ENCODE measurements at places on chromosomes 12 and 14.
A peak's percentile ranks its signal among the peaks of the same experiment; 100 is the strongest.

GRCh38 chr12:2752676-2753371, 41.9 kb upstream of the FKBP4 start:
- DNase-seq: peak; percentile 82

DNA sequence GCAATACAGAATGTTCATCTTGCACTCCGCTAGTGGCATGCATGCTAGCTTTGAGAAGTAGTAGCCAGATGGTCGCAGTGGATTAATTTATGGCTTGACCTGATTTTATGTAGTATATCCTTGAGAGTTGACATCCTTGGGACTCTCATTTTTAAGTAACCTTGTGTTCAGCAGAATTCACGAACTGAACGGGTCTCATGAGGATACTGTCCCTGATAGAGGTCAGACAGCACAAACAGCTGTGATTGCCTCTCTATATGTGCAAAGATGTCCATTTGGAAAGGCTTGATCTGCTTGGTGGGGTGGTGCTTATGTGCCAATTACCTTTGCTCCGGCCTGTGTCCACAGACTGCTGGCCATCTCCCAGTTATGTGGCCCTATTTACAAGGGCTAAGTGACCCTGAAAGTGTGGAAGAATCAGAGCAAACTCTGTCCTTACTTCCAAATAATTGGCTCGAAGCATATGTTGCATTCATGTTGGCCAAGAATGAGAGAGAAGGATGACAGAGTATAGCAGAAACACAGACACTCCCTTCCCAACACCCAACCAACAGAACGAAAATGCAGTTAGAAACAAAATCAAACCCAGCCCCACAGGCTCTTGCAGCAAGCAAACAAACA, 167.1 kb downstream of the CRADD start:
- no peak for DNase-seq

DNA sequence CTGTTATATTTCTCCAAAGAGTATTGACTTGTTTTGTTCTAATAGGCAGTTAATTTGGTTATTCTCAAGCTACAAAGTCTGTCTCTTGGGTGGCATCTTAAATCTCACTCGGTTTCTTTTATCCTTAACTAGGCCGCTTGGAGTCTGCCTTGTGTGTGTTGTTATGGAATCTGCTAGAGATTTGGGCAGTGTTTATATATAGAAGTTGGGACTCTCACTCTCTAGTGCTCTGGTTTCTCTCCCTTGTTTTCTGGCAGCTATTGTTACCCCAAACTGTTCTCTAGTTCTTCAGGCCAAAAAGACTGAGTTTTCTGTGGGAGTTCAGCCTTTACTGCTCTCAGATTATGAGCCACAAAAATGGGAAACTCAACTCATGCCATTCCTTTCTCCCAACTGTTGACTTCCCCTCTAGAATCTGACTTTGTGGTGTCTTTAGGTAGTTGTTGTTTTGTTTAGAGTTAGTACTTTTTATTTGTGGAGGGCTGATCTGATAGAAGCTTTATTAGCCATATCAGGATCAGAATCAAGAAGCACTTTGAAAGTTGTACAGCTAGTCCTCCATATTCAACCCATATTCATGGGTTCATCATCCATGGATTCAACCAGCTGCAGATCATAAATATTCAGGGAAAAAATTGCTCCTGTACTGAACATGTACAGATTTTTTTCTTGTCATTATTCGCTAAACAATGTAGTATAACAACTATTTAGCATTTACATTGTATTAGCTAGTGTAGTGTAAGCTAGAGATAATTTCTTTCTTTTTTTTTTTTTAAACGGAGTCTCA, 11.2 kb downstream of the PSMA6 start:
- DNase-seq: no peak

GRCh38 chr12:117063162-117063911, 35.9 kb downstream of the TESC start:
- peak; percentile 53 for DNase-seq

DNA sequence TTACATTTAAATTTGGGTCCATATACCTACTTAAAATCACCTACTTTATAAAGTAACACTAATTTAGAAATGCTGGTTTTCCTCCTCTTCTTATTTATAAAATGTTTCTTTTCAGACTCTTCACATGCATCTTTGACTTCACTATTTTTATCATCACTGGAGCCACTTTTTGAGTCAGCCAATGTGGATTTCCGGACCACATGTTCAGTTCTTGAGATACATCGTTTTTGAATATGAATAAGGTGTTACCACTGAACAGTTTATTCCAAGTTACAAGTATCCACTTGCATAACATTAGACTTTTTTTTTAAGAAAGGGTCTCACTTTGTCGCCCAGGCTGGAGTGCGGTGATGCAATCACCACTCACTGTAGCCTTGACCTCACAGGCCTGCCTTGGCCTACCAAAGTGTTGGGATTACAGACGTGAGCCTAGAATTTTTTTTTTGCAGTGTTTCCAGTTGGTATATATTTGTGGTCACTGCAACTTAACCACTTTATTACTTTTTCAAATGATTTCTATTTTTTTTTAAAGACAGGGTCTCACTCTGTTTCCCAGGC, 5.7 kb downstream of the FNTB start:
- no peak for DNase-seq

DNA sequence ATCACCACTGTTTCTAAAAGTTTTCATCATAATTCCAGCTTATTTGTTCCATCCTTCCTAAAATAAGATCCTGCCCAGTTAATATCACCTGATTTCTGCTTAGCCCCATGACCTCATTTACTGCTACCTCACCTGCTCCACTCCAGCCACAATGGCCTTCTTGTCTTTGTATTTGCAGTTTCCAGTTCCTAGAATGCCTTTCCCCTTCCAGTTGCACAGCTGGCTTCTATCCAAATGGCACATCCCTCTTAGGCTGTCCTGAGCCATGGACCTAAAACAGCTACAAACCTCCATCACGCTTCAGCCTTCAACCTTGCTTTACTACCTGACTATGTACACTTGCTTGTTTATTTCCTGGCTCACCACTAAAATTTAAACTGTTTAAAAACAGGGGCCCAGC, 6.5 kb upstream of the LGMN start:
- no peak for DNase-seq

DNA sequence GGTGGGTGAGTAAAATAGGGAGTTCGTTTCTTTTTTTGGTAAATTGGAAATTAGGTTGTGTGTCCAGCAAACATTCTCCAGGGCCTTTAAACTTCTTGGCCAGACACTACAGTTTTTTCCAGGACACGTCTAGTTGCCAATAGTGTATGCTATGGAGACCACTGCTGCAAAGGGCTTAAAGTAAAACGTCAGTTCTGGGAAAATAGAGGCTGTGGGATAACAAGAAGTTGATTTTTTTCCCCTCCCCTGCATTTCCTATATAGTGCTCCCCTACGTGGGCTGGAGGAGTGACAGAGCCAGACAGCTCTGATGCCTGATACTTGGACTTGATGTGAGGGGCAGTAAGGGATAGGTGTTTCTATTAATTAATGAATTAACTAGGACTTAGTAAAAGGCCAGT, 2.4 kb downstream of the ACVR1B start:
- no peak for DNase-seq

- no peak for DNase-seq
Measured at GRCh38 chr12:60981473-60981872, 1278.7 kb upstream of the USP15 start.

GRCh38 chr14:90428676-90429075, 31.8 kb downstream of the CALM1 start:
- no peak for DNase-seq

GRCh38 chr12:54967461-54967860, 17.1 kb downstream of the TESPA1 start:
- no peak for DNase-seq

DNA sequence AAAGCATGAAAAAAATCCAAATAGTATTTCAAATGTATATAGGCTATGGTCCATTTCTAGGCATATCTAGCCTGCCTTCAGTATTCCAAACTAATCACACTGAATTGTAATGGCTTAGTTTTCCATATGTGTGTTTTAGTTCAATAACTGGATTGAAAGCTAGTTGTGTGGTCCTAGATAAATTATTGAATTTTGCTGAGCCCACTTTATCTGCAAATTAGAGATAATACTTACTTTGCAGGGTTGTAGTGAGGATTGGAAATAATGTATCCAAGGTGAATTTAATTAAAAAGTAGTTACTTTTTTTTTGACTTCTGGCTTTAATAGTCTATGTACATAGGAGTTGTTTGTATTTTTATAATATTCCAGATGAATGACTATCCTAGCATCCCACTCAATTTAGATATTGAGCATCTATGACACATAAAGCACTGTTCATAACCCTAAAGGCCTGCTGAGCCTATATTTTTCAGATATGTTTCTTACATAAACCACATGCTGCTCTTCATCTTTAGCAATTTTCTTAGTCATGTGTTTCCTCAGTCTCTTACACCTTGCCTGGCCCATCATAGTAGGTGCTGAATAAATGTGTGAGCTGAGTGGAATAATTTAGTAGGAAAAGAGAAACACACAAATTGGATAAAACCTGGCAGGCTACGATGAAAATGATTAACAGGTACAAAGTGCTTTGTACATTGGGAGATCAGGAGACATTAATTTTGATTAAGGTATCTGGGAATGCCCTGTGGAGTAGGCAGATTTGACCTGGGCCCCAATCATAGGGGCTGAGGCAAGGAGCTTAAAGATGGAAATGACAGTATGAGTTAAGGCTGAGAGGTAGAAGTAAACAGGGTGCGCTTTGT, 1.1 kb upstream of the ATP23 start:
- no peak for DNase-seq

- DNase-seq: no peak
Measured at GRCh38 chr12:24820872-24821271, 128.0 kb downstream of the BCAT1 start.

DNA sequence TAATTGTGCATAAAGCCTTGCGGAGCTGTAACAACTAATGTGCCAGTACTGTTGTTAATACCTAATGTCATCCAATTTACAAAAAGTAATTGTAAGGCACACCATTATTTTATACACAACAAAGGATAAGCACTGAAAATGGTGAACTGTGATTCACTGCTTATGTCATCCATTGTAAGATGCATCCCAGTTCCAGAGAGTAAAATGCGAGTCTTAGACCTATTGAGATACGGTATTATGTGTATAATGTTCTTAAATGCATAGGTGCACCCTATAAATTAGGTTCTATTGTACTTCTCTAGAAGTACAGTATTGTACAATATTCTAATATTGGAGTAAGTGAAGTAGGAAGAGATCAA, 406 bp downstream of the PARP2 start:
- DNase-seq: no peak

- peak; percentile 23 for DNase-seq
Measured at GRCh38 chr14:105841022-105842009, 314.9 kb downstream of the TMEM121 start.

- no peak for DNase-seq
Measured at GRCh38 chr12:44381341-44381740, 494.8 kb downstream of the NELL2 start.

GRCh38 chr12:62606654-62607053, 140.0 kb downstream of the MON2 start:
- no peak for DNase-seq

GRCh38 chr12:77319166-77319565, 253.8 kb upstream of the E2F7 start:
- DNase-seq: no peak

- DNase-seq: no peak
Measured at GRCh38 chr14:58904776-58905175, 267.0 kb downstream of the DACT1 start.

DNA sequence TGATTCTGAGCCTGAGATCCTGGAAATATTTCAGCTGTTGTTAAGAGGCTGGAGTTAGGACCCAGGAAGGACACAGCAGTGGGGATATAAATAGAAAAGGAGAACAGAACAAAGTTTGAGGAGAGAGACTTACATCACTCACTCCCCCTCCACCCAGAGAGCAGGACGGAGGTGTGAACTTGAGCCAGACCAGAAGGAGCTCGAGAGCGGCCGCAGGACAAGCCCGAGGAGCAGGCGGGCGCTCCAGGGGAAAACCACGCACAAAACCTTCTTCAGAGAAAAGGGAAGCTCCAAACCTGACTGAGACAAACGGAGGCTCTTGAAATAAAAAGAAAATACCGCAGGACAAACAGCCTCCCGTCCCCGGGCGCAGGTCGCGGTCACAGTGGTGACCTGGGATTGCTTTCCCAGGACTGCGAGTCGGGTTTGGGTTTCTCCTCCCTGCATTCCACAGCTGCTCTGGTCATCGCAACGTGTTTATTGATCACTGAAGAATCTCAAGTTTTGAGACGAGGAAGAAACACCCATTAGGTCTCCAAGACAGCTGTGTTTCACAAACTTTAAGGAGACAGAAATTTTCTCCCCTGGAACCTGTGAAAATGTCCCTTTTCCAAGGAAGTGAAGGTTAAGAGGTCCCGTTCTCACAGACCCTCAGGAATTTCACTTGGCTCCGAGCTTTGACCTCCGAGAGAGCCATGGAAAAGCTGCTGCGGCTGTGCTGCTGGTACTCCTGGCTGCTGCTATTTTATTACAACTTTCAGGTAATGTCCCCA, at the start of gene ADGRD1:
Gene ADGRD1, plus strand, starts transcription at position 137 of the 773 bp plus-strand sequence. Its CDS starts 559 bp downstream, at position 696.
- DNase-seq: peak; percentile 76

GRCh38 chr12:12903642-12904609, 12.6 kb downstream of the GPRC5A start:
- no peak for DNase-seq

DNA sequence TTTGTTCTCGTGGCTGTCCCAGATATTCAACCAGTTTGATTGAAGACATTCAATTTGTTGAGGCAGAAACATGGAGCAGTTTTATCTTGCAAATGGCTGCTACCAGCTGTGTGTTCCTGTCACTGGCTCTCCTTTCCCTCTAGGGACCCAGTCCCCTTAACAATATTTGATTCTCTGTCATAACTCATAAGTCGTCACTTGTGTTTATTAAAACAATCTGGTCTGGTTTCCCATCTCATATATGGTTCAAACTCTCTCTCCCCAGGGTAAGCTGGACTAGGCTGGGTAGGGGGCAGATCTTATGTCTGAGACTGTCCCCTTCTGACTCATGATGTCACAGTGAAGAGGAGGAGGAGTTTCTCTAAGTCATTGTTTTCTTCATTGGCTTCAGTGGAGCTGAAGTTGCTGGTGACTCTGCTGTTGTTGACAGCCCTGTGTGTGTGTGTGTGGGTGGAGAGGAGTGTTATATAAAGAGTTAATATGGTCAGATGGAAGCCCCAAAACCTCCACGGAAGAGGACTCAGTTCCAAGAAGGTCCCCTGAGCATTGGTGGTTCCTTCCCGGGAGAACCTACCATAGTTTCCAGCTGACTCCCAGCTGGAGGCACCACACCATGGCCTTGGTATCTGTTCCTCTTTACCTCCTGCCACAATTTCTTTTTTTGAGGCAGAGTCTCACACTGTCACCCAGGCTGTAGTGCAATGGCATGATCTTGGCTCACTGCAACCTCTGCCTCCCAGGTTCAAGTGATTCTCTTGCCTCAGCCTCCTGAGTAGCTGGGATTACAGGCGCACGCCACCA, 16.1 kb upstream of the GNG2 start:
- DNase-seq: no peak

GRCh38 chr12:26825459-26826016, 7.5 kb downstream of the ITPR2 start:
- DNase-seq: no peak

GRCh38 chr14:56107615-56108014, 10.6 kb upstream of the PELI2 start:
- no peak for DNase-seq

- DNase-seq: peak; percentile 45
Measured at GRCh38 chr12:12803186-12803585, 10.0 kb upstream of the DDX47 start.

All from Right ventricle myocardium superior (tissue), 1 donor.